ENCODE measurements at places on chromosomes 6 and 20. TPM values are rescaled to one million over a fixed set of nuclear protein-coding genes. Genes with fewer than 3 reads are reported as not detected.

HTR1E gene
- polyA plus RNA-seq: 0.85 TPM

ULBP1 gene
- 1.9 TPM for polyA plus RNA-seq

KCNB1 gene
- polyA plus RNA-seq: 0.47 TPM

POU5F1 gene
- 2.2 TPM for polyA plus RNA-seq

BHLHE23 gene
- not detected for polyA plus RNA-seq

Data from right renal cortex interstitium (tissue), 3 donors.